NCI-H187 (cell line): ENCODE measurements at places on chromosomes 7 and 10.

DNA sequence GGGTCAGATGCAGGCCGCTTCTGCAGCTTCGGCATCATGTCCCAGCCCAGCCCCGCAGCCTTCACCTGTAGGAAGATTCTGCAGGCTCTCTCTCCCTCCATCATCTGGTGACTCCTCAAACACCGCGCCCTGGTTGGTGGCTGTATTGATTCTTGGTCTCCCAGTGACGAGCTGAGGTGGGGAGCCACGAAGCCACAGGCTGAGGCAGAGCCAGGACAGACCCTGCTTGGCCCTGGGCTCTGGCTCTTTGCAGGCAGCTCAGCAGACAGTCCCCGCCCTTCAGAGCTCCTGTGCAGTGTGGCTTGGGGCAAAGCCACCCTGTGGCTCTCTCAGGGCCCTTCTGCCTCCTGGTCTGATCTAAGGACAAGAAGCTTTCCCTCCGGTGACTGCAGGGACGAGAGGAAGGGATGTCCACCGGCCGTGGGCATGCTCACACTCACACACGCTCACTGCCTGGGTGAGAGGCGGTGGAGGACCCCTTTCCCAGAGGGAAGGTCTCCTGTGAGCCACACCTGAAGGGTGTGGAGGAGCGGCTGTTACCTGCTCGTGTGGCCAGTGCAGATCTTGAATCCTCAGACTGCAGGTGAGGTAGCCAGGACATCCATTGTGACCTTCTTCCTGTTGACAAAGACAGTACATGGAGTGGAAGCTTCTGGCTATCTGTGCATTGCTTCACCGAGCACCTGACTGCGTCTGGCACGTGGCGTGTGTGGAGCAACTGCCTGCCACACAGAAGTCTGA, 79.6 kb downstream of the INPP5A start:
- no peak for DNase-seq

DNA sequence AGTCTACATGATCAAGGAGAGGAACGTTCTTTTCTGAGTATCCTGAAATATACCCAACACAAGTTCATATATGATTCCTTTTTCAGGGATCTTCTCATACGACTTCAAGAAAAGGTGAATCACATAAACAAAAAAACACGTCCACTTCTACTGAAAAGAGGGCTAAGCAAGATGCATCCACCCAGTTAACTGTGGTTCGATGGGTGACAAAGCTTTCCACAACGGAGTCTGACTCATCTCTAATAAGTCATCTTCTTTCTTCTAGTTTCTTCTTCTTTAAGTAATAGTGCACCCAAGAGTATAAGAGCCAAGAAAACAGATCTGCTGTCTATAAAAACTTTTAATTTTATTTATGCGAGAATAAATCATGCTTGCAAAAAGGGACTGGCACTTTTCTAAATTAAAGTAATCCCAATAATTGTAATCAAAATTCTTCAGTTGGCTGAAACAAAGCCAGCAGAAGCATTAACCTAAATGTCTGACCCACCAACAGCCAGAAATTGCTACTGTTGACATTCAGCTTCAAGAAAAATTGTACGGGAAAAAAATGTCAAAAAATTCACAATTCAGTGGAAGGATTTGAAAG, 146.9 kb upstream of the ANK3 start:
- no peak for DNase-seq

- DNase-seq, result no peak
These were observed 10.3 kb upstream of the ZNF273 start for GRCh38 chr7:64892666-64893309.

DNA sequence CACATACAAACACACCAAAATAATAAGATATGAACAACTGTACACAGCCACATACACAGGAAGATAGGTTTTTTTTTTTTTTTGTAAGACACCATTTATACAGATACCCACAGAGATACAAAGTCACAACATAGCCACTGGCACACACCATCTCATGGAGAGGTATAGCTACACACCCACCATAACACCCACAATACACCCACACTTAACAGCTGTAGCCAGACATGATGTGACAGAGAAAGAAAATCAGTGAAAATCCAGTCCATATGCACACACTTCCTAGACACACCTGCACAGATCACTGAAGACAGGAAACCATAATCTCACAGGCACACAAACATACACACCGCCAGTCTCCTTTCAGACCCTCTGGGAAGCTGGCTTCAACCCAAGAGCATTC, 62.4 kb upstream of the PAX2 start:
- no peak for DNase-seq

DNA sequence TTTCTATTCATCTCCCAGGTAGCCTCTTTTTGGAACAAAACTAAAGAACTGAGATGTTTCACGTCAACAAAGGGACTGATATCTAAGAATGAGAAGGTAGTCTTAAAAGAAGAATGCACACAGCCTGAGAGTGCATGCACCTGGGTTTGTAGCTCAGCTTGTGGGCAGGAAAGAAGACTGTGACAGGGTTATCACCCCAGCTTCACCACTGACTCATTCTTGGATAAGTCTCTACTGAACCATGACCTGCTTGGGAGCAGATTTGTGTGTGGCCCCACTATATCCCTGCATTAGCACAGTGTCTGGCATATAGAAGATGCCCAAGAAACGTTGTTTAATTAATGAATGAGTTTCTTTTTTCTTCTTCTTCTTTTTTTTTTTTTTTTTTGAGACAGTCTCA, 187.5 kb downstream of the GPAM start:
- DNase-seq, result no peak

DNA sequence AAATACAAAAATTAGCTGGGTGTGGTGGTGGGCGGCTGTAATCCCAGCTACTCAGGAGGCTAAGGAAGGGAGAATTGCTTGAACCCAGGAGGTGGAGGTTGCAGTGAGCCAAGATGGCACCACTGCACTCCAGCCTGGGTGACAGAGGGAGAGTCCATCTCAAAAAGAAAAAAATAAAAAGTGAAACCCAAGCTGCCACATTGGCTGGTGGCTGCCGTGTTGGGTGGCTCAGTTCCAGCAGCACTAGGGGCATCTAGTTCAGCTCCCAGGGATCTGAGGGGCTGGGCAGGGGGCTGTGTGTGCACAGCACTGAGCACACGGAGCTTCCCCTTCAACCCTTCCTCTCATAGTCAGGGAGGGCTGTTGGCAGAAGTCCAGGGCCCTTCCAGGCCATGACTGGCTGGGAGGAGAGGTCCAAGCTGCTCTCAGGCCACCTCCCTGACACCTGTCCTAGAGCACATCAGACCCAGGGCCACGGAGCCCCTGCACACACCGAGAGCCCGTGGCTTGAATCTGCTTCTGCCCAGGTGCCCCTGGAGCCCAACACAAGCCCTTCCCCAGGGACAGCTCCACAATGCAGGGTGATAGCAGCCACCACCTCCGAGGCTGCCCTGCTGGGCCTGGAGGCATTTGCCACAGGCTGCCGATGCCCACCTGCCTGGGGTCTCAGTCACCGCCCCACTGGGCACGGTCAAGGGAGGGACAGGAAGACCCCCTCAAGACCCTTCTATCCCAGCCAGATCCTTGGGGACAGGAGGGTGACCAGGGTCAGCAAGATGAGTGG, 47.3 kb downstream of the YKT6 start:
- DNase-seq, result no peak

DNA sequence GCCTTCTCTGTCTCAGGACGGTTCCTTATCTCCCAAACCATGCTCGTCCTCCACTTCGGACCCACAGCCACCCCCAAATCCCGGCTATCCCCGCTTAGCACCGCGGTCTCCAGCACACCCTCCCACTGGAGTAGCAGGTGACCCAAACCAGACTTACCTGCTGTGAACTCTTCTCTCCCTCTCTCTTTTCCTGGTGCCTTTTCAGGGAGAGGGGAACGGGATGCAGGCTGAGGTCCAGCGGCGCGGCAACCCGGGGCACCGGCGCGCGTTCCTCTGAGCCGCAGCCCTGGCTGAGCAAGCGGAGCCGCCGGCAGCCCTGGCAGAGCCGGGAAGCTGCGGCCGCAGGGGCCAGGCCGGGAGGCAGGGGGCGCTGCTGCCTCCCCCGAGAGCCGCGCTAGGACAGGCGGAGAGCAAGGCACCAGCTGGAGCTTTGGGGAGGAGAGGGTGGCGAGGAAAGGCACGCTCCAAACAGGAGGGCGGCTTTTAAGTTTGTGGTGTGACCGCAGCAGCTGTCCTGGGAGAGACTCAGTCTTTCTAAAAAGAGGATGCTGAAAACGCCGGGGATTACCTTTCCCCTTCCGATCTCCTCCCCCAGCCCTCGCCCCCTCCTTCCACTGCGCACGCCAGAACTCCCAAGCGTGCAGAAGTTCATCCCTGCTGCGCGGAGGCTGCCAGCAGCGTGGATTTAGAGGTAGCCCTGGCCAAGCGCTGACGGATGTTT, at the start of gene SEMA3D:
Gene SEMA3D, minus strand, starts transcription at position 536 of the 721 bp plus-strand sequence. CDS start 65,165 bp downstream, outside the sequence.
- DNase-seq, result peak; percentile 81

- DNase-seq, result peak; percentile 99
These were observed at the start of gene SRRT for GRCh38 chr7:100874577-100875355. SRRT (plus strand) TSS chr7:100875103; CDS start chr7:100875591, 488 bp downstream.

GRCh38 chr7:40800771-40801170, 666.0 kb downstream of the SUGCT start:
- DNase-seq, result no peak

DNA sequence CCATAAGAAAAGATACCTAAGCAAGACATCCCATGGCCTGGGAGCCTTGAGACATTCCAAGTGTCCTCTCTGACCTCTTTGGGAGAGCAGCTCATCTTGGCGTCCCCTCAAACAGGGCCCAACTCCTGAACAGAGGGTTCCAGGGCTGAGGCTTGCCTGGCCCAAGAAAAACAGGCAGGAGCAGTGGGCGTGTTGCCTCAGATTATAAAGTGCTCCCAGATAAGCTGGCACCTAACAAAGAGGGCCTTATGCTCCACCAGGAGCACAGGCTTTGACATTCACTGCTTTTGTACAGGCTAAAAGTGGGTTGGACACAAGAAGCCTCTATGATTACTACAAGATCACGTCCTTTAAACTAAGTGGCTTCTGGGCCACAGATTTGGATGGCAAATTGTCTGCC, 193.1 kb downstream of the FGFR2 start:
- DNase-seq, result no peak

- no peak for DNase-seq
These were observed 132.4 kb downstream of the GRM3 start for GRCh38 chr7:86776136-86776535.

DNA sequence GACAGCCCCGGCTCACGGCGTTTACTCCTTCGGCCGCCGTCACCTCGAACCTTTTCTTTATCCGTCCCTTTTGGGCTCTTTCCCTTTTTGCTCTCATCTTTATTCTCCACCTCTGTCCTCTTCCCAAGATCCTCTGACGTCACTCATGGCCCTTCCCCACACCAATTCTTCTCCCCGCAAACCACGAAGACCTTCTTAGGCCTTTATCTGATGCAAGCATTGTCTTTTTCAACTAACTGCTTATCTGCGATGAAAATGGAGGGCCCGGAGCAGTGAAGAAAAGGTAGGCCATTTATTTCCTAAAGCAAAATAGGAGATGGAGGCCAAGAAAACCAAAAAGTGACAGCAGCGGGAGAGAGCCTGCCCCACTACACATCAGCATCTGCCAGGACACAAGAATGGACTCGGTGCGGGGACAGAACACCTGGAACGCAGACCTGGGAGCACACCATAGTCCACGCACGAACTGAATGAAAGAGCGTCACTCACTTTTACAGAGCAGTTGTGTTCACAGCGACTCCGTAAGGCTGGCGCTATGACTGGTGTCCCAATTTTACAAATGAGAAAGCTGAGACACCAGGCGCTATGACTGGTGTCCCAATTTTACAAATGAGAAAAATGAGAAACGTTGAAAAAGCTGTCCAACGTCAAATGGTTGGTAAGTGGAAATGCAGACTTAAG, 45.3 kb downstream of the ZNF777 start:
- DNase-seq, result no peak

DNA sequence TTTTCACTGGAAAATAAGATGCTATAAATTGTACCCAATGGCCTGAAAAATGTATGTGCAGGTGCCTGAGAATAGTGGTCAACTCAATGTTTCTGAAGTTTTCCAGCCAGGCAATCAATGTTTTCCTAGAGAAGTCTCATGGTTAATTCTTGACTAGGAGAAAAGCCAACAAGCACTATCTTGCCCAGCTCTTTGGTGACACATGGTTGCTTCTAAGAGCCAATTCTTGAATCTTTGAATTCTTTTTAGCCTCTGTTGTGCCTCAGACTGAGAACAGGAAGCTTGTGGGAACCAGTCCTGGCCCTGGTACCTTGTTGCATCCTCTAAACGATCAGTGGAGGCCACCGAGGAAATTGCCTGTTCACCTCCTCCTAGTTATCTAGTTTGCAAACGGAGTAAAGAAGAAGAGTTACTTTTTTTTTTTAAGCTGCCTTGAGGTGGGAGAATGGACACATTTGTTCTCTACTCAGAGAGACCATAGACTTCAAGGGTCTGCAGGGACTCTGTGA, 144.0 kb upstream of the MKLN1 start:
- DNase-seq, result no peak

GRCh38 chr10:74384615-74385183, 233.7 kb downstream of the ADK start:
- DNase-seq, result no peak

DNA sequence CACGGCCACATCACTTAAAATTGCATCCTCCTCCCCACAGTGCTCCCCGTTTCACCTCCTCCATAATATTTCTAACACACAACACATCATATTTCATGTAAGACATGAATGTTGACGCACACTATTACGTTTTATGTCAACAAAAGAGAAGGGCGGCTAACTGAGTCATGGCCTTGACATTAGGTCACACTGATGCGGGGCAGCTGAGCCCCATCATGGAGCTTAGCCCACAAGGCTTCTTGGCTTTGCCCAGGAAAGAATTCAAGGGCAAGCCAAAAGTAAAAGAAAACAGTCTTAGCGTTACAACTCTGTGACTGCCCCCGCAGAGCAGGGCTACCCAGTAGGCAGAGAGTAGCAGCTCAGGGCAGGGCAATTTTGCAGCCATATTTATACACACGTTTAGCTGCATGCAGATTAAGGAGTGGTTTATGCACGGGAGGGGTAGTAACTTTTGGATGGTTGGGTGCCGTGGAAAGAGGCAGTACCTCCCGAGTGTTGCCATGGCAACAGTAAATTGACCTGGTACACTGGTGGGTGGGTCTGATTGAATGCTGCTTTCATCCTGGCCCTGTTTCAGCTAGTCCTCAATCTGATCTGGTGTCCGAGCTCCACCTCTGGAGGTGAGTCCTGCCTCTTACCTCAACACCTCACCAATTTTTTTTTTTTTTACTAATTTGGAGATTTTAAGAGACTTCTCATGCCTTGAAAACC, 156.2 kb upstream of the FRMD4A start:
- DNase-seq, result no peak

DNA sequence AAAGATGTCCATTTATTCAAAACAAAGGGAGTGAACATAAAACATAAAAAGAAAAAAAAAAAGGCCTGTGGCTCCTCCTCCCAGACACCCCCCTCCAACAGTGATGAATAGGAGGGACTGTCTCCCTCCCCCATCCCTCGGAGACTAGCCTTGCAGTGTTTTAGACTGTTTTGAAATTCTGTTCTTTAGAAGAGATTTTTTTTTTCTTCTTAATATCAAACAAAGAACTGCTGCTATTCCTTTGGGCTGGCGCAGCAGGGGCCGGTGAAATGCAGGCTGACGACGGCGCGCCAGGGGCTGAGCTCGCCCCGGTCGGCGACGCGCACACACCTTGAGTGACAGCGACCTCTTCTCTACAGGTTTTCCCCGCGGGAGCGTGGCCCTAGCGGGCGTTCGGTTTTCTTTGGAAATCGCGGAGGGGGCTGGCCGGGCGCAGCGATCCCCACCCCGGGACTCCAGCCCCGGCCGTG, at the start of gene LANCL2:
Gene LANCL2, plus strand, starts transcription at position 133 of the 470 bp plus-strand sequence. CDS start 689 bp downstream, outside the sequence.
- no peak for DNase-seq
